ENCODE measurements at places on chromosomes 3 and 15.

DNA sequence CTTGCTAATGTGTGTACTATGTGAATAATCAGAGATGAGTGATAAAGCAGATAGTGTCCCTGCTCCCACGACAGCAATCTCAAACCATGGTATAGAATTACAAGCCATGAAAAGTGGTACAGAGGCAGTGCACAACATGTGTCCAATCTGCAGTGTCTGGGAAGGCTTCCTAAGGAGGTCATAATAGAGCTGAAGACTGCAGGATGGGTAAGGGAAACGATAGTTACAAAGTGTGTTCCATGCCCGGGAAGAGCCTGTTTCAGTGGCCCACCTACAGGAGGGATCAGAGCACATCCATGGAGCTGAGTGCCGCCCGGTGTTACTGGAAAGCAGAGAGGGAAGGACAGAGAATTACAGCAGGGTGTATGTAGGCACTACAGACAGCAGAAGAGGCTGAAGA, 48.9 kb downstream of the PAK2 start:
- no peak for DNase-seq

DNA sequence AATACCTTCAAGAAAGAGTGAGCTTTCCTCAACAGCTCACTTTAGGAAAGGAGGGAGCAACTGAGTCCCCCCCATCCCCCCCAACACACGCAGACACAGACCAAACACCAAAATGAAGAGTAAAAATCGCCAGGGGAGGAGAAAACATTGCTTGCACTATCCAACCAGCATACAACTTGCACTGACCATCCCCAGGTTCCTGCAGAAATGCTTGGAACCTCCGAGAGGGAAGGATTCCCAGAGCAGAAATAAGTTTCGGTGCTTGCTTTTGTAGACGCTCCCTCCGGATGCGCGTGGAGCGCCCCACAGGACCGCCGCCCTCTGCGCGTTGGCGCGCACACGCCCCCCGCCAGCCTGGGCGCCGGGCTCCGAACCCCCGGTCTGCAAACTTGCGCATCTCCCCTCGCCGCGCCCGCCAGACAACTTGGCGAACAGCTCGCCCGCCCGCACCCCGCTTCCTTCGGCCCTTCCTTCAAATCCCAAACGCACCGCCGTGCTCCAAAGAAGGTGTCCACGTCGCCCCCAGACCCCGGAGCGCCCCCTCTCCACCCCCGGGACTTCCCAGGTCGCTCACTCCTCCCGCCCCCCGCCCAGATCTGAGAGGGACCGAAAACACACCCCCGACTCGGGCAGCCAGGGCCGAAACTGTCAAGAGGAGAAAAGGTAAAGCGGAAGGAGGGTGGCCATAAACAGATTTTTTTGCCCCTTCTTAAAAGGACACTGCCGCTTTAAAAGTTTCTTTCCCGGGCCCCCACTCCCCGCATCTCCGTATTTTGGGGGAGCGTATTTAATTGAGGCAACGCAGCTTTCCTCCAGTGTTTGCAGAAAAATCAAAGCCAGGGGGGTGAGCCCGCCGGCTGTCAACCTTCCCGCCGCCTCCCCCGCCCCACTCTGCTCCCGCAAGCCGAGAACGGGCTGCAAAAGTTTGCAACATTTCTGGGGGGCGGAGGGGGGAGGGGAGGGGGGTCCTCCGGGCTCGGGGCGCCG, 859 bp downstream of the RORA start:
- DNase-seq: no peak

DNA sequence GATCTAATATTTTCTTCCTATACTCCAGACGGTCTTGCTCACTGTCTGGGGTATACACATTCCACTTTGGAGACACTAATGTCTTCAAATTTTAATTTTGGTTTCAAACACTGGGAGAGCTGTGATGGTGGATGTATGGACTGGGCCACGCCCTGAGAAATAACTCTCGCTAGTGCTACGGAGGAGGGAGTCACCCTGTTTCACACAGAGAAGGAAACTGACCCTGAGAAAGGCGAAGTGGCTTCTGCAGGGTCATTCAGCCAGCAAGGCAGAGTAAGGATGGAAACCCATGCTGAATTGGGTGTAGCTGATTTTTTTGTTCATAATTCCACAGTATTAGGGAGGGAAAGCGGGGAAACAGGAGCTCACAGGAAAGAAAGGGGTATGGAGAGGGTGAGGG, 8.6 kb upstream of the SKIC8 start:
- no peak for DNase-seq

GRCh38 chr3:145370870-145371269, 790.1 kb downstream of the PLOD2 start:
- DNase-seq: no peak

DNA sequence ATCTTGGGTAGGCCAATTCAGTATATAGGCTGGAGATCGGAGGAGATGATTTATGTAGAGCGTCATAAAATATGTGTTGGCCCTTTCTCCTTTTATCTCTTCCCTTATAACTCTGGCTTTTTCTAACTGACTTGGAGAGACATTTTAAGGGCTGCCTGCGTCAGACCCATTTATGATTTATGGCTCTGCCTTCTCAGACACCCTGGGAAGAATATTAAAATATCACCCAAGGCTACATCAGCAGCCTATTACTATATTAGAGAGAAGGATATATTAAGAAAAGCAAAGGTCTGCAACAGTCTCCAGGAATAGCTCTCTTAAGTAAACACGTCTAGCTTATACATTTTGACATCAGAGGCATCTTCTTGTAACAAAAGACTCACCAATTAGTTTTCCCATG, 179.4 kb downstream of the SV2B start:
- DNase-seq: no peak

- DNase-seq: no peak
Measured at GRCh38 chr3:51581524-51581923, 43.0 kb downstream of the RAD54L2 start.

GRCh38 chr3:64039332-64039731, 16.0 kb upstream of the PSMD6 start:
- no peak for DNase-seq

DNA sequence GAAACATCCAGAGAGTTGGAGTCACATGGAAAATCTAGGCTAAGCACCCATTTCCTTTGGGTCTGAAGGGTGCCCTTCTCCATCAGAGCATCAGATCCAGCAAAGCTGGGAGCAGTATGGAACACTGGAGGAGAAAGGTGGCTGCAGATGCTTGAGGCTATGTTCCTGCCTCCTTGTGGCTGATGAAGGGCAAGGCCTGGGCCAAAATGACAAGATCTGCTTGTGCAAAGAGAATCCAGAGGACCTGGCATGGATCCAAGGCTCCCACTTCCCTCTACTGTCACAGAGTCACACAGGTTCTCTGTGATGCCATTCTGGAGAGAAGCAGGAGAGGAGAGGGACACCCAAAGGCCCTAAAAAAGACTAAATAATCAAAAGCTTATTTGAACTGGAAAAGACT, 9.2 kb upstream of the ATP8B4 start:
- no peak for DNase-seq

DNA sequence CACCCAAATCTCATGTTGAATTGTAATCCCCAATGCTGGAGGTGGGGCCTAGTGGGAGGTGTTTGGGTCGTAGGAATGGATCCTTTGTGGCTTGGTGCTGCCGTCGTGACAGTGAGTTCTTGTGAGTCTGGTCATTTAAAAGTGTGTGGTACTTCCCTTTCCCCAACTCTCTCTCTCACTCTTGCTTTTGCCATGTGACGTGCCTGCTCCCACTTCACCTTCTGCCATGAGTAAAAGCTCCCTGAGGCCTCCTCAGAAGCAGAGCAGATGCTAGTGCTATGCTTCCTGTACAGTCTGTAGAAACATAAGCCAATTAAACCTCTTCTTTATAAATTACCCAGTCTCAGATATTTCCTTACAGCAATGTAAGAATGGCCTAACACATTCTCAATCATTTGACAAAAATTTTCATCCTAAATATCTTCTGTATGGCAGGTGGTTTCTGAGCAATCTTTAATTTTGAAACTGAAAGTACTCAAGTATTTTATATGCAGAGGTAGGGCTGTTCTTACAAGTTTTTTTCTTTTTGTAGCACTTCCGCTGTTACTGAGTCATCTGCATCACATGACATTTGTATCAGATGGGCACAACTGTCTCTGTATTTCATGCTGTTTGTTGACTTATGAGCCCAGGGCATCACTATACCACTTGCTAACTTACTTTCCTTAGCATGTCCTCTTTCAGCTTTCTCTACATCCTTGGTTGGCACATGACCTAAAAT, 8.8 kb downstream of the RPL39L start:
- DNase-seq: peak; percentile 34

GRCh38 chr15:27358751-27359434, 387.9 kb downstream of the GABRG3 start:
- no peak for DNase-seq

- DNase-seq: no peak
Measured at GRCh38 chr3:106114848-106115247, 246.0 kb upstream of the CBLB start.

DNA sequence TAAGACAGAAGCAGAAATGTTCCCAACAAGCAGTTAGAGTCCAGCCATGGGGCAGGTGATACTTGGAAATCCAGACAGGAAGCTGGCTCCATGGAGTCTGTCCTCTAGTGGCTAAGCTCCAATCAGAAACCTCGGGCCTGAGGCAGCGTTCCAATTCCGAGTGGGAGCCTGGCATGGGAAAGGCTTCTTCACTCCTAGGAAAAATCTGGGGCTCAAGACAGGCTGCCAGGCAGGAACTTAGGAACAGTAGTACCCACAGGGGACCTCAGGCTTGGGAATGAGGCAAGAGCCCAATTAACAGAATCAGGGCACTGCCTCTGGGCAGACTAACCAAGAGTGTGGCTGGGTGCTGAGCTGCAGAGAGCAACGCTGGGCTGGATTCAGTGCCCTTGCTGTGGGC, 6.2 kb upstream of the ATP13A4 start:
- no peak for DNase-seq

DNA sequence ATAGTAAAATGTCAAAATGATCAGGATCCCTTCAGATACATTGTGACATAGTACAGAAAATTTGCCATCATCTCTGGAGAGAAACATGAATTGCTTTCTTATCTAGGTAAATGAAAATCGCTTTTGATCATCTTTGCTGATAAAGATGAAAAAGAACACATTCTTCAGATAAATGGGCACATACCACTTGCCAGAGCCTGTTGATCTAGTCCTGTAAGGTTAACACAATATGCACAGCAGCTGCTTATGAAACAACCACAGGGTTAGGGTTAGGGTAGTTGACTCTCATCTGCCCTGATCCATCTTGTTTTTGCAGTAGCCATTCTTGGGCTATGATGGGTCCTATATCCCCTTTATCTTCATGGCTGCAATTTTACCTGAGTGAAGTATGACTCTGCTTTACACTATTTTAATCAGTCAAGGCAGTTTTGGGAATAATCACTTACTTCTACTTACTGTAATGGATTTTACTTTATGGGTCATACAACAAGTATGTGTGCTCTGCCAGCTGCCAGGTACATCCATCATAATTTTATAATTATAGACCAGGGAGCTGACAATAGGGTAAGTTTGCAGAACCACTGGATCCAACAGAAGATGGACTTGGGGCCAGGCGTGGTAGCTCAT, 12.6 kb upstream of the SPINK8 start:
- no peak for DNase-seq

GRCh38 chr3:178048768-178049167, 487.5 kb upstream of the KCNMB2 start:
- DNase-seq: no peak

GRCh38 chr3:83882701-83883100, 1076.1 kb upstream of the CADM2 start:
- no peak for DNase-seq

- no peak for DNase-seq
Measured at GRCh38 chr15:92711457-92711831, 55.9 kb upstream of the FAM174B start.

- DNase-seq: no peak
Measured at GRCh38 chr3:23129817-23130216, 73.3 kb upstream of the UBE2E2 start.

- DNase-seq: no peak
Measured at GRCh38 chr3:142256712-142257333, 31.4 kb upstream of the GK5 start.

- DNase-seq: no peak
Measured at GRCh38 chr3:18027161-18027939, 284.9 kb upstream of the TBC1D5 start.

DNA sequence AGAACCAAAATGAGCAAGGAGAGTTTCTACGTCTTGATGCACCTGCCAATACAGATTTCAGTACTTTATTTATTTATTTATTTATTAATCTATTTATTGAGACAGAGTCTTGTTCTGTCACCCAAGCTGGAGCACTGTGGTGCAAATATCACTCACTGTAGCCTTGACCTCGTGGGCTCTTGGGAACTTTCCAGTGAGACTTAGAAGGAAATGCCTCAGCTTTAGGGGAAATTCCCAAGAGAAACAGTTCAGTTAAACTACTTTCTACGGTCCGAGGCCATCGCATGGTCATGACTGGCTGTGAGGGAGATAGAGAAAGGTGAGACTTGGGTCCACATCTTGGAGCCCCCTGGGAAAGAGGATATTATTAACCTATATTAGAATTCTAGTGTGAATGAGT, 47.0 kb upstream of the HERC1 start:
- no peak for DNase-seq

DNA sequence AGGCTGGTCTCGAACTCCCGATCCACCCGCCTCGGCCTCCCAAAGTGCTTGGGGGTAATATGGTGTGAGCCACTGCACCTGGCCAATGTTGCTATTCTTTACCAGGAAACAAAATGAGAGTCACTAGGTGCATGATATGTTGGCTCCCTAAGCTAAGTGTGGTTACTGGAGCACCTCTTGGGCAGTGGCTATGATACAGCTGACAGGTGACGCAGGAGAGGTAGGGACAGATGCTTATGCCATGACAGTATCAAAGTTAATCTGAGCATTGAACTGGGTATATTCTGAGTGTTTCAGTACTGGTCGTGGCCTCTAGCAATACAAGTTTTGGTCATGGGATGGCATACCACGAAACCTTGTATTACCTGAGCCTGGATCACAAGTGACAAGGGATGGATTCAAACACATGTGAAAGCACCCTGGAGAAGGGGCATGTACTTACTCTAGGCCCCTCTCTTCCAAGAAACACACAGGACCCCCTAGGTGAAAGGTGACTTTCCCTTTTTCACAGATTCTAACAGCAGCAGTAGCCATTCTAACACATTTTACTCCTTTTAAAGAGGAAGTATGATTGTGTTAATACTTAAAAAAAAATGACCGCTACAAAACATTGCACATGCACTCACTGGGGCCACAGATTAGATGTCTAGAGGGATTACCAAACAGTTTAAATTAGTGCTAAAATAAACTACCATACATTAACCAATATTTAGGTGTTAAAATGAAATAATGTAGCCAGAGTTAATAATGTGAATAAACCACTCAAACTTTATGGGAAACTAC, 467.3 kb downstream of the SHQ1 start:
- no peak for DNase-seq

GRCh38 chr3:98734735-98735134, 28.4 kb upstream of the ST3GAL6 start:
- no peak for DNase-seq

GRCh38 chr3:30658328-30659052, 52.1 kb downstream of the TGFBR2 start:
- DNase-seq: peak; percentile 31

DNA sequence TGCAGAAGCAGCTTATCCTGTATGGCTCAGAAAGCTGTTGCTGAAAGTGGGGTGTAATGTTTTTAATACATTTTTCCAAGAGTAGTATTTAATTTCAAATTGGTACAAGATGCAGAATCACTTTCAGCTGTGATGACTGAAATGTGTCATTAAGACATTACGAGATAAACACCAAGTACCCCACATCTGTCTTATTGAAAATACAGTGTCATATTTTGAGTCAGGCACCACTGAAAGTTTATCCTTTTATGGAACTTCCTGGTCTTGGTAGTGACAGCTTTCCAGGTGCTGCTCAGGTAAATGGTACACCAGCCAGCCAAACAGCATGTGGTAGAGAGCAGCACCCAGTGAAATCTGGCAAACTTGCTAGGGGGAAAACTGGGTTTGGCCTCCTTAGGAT, 16.9 kb downstream of the ASTE1 start:
- DNase-seq: no peak

- DNase-seq: no peak
Measured at GRCh38 chr3:43879166-43879565, 188.4 kb downstream of the ABHD5 start.
